ENCODE measurements at places on chromosomes 13 and 19.

DNA sequence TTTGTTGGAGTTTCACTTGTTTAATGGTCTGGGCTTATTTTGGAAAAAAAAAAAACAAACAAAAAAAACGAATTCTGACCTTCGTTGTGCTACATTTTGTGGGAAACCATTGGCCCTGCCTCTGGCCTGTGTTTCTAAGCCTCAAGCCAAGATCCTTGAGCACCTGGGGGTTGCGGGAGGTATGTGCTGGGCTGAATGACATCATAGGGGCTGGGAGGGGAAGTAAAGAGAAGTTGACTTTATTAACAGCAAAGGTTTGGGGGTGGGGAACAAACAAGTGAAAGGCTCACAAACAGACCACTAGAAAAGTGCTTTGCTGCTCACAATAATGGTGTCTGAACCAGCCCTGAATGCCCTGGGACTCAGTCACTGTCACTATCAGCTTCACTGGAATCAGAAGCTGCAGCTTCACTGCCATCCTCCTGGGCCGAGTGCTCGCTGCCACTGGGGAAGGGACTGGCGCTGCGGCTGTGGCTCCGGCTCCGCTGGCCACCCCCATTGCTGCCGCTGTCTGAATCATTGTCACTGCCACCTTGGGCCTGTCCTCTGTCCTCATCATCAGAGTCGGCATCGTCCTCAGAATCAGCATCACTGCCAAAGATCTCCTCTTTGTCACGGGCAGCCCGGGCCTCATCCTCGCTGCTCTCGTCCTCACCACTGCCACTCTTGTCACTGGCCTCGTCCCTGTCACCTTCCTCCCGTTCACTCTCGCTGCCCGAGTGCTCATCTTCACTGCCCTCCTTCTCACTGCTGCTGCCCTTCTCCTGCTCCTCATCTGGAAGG lies 5.1 kb downstream of the PAF1 start:
- no peak for DNase-seq

DNA sequence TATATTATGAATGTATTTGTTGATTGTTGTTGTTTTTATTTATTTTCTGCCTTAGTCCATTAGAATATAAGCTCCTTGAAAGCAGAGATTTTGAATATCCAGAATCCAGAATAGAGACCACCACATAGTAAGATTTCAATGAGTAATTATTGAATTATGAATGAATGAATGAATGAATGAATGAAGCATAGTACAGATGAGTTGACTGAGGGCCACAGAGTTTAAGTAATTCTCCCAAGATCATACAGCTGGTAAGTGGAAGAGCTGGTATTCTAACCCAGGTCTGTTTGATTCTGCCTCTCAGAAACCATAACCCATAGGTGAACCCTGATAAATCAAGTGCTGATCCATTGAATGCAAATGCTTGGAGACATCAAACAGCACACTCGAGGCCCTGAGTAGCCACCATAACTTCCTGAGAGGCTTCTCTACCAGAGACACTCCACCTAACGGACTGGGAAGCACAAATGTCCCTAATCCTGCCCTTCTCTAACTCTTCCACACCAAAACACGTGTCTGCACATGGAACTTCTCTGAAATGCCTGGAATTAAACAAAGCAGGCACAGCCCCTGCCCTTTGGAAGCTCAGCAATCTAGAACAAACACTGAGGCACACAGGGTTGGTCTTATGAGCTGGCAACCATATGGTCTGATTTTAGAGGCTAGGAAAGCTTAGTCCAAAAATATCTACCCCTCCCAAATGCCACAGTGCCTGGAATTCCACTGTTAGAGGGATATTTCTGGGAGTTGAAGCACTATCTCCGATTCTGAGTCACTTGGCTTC lies 190.1 kb downstream of the FOXO1 start:
- DNase-seq, result no peak

- no peak for DNase-seq
These were observed 22.2 kb upstream of the ZNF181 start for GRCh38 chr19:34711890-34712289.

- DNase-seq, result no peak
These were observed 20.3 kb upstream of the RAP2A start for GRCh38 chr13:97413694-97414093.

All from neuronal stem cell (in vitro differentiated cells).